ENCODE measurements at places on chromosomes 4 and X.

GRCh38 chr4:7358100-7358735 is 76.5 kb downstream of the PSAPL1 start:
- no peak for DNase-seq

GRCh38 chr4:6172093-6172926 is 28.0 kb downstream of the JAKMIP1 start:
- no peak for DNase-seq

- no peak for DNase-seq
Measured at GRCh38 chrX:31909850-31910572, 838.2 kb upstream of the FTHL17 start.

GRCh38 chrX:136259543-136259942 is 8.3 kb upstream of the MAP7D3 start:
- DNase-seq = no peak

- no peak for DNase-seq
Measured at GRCh38 chr4:147985376-147985775, 253.5 kb downstream of the ARHGAP10 start.

GRCh38 chr4:83732114-83732635 is 196.3 kb downstream of the GPAT3 start:
- DNase-seq = no peak

- no peak for DNase-seq
Measured at GRCh38 chrX:135454816-135455215, 33.1 kb downstream of the SMIM10L2A start.

- DNase-seq = no peak
Measured at GRCh38 chr4:96936886-96937285, 1097.0 kb downstream of the PDHA2 start.

DNA sequence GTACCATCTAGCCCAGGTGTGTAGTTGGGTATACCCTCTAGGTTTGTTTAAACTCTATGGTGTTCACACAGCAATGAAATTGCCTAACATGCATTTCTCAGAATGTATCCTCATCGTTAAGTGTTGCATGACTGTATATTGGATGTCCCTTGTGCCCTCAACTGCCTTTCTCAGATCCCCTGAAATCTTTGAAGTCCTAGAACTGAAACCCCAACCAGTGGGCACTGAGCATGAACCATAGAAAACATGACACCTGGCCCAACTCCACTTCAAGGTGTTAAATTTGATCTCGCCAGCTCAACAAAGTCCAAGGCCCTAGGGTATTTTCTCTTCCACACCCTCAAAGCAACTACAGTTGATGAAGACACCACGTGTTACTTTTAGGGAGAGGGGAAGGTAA is 35.6 kb downstream of the GPR143 start:
- DNase-seq = no peak

GRCh38 chr4:145960012-145960411 is 21.4 kb upstream of the ZNF827 start:
- DNase-seq = no peak

DNA sequence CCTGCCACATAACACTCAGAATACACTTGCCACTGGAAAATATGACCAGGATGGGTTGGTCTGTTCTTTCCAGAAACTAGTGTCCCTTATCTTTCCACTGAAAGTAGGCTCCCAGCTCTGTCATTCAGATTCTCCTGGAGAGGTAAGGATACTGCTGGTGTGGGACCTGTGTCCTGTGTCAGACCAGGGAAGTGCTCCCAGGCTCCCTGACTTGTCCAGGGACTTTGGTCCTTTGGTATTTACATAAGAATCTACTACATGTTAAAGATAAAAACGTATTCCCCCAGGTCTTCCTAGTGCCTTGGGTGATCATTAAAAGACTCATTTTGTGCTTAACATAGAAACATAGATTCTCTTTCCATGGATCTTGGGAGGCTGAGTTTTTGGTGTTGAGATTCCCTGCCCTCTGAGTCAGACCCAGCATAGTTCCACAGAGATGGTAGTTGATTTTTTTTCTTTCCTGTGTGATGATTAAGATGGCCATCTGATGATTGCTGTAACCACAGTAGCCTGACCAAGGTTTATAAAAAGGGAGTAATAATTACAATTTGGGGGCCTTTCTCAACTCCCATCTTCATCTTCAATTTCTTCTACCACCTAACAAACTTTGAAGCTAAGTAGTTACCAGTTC is 159.8 kb upstream of the JADE1 start:
- no peak for DNase-seq

- DNase-seq = no peak
Measured at GRCh38 chrX:11887175-11887574, 129.1 kb downstream of the MSL3 start.

- DNase-seq = no peak
Measured at GRCh38 chr4:107956011-107956410, 24.7 kb downstream of the CYP2U1 start.

- DNase-seq = peak; percentile 14
Measured at GRCh38 chrX:136268051-136269048, 17.1 kb upstream of the MAP7D3 start.

DNA sequence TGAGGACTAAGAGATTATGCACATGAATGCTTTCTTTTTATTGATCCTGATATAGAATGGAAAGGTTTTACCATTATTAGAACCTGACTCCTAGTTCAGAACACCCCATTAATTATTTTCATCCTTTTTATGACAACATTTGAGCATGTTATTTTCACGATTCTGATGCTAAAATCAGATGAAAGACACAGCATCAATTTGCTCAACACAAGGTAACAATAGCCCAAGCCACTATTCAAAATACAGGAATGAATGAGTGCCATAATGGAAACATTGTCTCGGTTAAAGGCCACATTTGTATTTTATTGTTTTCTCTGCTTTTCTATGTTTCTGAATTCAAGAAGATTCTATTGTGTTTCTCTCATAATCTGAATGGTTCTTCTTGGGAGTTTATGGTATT is 126.3 kb upstream of the POF1B start:
- DNase-seq = no peak

DNA sequence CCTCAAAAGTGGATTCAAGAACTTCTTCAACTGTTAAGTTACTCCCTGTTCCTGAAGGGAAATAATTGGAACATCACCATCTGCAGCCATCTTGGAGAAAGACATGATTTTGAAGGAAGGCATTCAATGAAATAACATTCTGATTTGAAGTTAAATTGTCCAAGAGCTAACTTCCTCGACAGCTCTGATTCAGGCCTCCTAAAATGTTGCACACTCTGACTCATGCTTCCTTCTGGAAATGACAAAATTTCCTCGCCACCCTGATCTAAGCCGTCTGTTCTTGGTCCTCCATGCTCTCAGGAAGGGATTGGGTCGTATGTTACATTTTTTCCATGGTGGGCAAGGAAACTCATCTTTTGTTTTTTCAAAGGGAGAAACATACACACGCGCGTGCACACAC is 496.9 kb upstream of the DIPK2B start:
- no peak for DNase-seq

- DNase-seq = no peak
Measured at GRCh38 chr4:64230709-64231310, 178.4 kb downstream of the TECRL start.

DNA sequence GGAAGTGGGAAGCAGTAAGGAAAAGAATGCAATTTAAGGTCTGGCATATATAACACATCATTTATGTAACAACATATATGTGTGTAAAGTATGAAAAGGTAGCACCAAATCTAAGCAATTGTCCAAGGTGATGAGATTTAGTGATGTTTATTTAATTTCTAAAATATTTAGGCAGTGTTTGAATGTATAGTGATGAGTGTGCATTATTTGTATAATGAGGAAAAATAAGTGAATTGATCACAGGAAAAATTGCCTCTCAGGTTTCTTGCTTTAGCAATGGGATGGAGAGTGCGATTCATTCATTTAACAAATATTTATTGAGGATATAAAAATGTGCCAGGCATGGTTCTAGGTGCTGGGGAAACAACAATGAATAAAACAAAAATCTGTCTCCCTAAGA is 2.2 kb upstream of the MAGED1 start:
- no peak for DNase-seq

DNA sequence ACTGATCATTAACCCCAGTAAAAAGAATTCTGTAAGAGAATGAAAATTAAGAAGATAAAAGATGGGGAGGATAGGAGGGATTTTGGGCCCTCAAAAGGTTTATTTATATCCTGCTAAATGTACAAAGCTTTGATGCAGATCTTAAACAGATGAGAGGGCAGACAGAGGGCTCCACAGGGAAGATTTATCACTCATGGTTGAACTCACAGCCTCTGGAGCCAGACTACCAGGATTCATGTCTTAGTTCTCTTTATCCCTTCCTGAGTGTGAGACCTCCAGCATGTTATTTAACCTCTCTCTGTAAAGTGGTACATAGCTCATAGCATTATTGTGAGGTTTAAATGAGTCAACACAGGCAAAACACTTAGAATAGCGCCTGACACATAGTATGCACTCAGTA is 74.4 kb downstream of the SOWAHB start:
- no peak for DNase-seq

GRCh38 chrX:124232523-124233201 is 99.8 kb upstream of the TEX13D start:
- no peak for DNase-seq

- no peak for DNase-seq
Measured at GRCh38 chr4:169934794-169935429, 91.3 kb downstream of the MFAP3L start.

- DNase-seq = no peak
Measured at GRCh38 chrX:69189576-69190371, 24.5 kb upstream of the PJA1 start.

- no peak for DNase-seq
Measured at GRCh38 chrX:115047715-115048114, 30.3 kb upstream of the IL13RA2 start.

DNA sequence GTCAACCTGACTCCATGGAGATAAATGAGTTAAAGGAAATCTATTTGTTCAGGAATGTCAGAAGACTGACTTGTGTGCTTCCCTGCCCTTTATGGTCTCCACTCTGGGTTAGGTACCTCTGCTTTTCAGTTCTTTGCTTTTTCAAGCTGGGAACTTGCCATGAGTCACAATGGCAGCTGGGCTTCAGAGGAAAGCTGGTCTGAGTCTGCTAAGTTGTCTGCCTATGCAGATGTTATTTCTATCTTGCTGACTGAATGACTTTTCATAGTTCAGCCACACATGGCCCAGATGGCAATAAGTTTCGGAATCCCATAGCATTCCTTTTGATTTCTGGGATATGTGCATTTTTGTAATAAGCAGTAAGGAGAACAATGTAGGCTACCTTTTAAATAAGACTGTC is 337.9 kb upstream of the FGF13 start:
- DNase-seq = no peak
